ENCODE measurements at places on chromosomes 6 and 20.

DNA sequence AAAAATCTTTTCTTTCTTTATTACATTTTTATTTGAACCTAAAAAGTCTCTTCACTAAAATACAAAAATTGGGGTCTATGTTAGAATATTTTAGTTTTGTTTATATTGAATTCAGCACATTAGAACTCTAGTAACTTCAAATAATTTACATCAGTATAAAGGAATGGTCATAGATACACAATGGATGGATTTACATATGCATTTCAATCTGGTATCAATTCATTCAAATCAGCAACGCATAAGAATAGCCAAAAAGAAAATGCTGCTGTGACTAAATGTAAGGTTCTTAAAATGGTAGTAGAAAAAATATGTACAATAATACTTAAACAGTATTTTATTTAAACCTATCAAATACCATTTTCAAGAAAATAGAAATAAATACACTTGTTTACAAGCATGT, 47.6 kb upstream of the MANEA start:
- H3K27me3 ChIP-seq, result no peaks in the 10 kb centered on the region
- H3K36me3 ChIP-seq, result no peaks in the 10 kb centered on the region
- no peak overlapping the region for H3K4me3 ChIP-seq
- H3K27ac ChIP-seq, result no peak overlapping the region
- H3K4me1 ChIP-seq, result no peaks in the 10 kb centered on the region

GRCh38 chr6:158536891-158537798, 22.7 kb upstream of the TMEM181 start:
- H3K27ac ChIP-seq, result no peak overlapping the region
- H3K27me3 ChIP-seq, result peaks cover 7% of the 10 kb centered on the region
- H3K4me3 ChIP-seq, result no peak overlapping the region
- no peaks in the 10 kb centered on the region for H3K4me1 ChIP-seq
- no peak for DNase-seq

GRCh38 chr6:142303176-142303533, 1.3 kb downstream of the ADGRG6 start:
- no peak for DNase-seq
- no peaks in the 10 kb centered on the region for H3K27me3 ChIP-seq
- H3K27ac ChIP-seq, result no peak overlapping the region
- H3K36me3 ChIP-seq, result no peaks in the 10 kb centered on the region
- no peaks in the 10 kb centered on the region for H3K4me1 ChIP-seq
- H3K4me3 ChIP-seq, result no peak overlapping the region

DNA sequence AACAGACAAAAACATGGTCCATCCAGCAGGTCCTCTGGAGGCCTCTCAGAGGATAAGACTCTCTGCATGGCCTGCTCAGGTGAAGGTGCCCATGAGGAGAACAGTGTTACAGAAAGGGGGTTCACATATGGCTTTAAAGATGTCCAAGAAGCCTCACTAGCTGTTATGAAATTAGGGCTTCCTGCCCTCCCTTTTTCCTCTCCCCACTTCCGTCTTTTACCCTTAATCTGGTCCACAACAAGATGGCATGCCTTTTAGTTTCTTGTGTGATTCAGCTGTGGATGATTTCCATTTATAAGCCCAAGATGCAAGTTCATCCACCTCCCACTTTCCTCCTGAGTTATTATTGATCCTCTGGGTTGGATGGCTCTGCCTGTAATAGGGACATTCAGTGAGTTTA, 14.0 kb downstream of the GCNT2 start:
- no peak for DNase-seq
- no peak overlapping the region for H3K4me3 ChIP-seq
- no peak overlapping the region for H3K27ac ChIP-seq
- no peaks in the 10 kb centered on the region for H3K36me3 ChIP-seq
- H3K27me3 ChIP-seq, result no peaks in the 10 kb centered on the region

- H3K4me1 ChIP-seq, result peaks cover 19% of the 10 kb centered on the region
- no peak for DNase-seq
- no peak overlapping the region for H3K4me3 ChIP-seq
- no peaks in the 10 kb centered on the region for H3K27me3 ChIP-seq
Observed at GRCh38 chr6:119353696-119354095, 4.1 kb upstream of the MAN1A1 start.

- H3K4me1 ChIP-seq, result peaks cover 17% of the 10 kb centered on the region
- H3K36me3 ChIP-seq, result no peaks in the 10 kb centered on the region
- H3K27ac ChIP-seq, result no peak overlapping the region
- no peak for DNase-seq
- H3K27me3 ChIP-seq, result no peaks in the 10 kb centered on the region
- no peak overlapping the region for H3K4me3 ChIP-seq
Observed at GRCh38 chr6:42389736-42390135, 62.0 kb downstream of the TRERF1 start.

DNA sequence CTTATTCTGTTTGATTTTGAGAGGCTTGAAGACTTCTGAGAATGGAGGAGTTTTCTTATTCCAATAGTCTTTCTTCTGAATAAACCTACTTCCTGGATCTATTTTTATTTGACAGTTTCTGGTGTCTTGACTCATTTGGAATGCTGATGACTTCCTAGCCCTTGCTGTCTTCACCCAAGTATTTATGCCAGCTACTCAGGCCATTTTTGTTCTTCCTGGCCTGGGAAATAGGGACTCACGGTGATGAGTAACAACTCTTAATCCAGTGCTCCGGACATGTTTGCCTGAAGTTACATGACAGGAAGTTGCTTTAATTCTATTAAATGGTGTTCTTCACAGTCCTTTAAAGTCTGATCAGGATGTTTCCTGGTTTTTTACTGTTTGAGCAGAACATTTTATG, 272.1 kb upstream of the EYS start:
- no peaks in the 10 kb centered on the region for H3K27me3 ChIP-seq
- no peak for DNase-seq
- no peaks in the 10 kb centered on the region for H3K4me1 ChIP-seq
- no peaks in the 10 kb centered on the region for H3K36me3 ChIP-seq
- no peak overlapping the region for H3K4me3 ChIP-seq

GRCh38 chr6:137286368-137286767, 67.2 kb upstream of the IFNGR1 start:
- H3K4me3 ChIP-seq, result no peak overlapping the region
- no peaks in the 10 kb centered on the region for H3K27me3 ChIP-seq
- no peaks in the 10 kb centered on the region for H3K36me3 ChIP-seq
- H3K4me1 ChIP-seq, result peaks cover 18% of the 10 kb centered on the region

- H3K36me3 ChIP-seq, result no peaks in the 10 kb centered on the region
- no peaks in the 10 kb centered on the region for H3K4me1 ChIP-seq
- no peak overlapping the region for H3K4me3 ChIP-seq
- H3K27ac ChIP-seq, result no peak overlapping the region
- no peak for DNase-seq
- no peaks in the 10 kb centered on the region for H3K27me3 ChIP-seq
Observed at GRCh38 chr6:38088829-38089228, 269.3 kb downstream of the ZFAND3 start.

DNA sequence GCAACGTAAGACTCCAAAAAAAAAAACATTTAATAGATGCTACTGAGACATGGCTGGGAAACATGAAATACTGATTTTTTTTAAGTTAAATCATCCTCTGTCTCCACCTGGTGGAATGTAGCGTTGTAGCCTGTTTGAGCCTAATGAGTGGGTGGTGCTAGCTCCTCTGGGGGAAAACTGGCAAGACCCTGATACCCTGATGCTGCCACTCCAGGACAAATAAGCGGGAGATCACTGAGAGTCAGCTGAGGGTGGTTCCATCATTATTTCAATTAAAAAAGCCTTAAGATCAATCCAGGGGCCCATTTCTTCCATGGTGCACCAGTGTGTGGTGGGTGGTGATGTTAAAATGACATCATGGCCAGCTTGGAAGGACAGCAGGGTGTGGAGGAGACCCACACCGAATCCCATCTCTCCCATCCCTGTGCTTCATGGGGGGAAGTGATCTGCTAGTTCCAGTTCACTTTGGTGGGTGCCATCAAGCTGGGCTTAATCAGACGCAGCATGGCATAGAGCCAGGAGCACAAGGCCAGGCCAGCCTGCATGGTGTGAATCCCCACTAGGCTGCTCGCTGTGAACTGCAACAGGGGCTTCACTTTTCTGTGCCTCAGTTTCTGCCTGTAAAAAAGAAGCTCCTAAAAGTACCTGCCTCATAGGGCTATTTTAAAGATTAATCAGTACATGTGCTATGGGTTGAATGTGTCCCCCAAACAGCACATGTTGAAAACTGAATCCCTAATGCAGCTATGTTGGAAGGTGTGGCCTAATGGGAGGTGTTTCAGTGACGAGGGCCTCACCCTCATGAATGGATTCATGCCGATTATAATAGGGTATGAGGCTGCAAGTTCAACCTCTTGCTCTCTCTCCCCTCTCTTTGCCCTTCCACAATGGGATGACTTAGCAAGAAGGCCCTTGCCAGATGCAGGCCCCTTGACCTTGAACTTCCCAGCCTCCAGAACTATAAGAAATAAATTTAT, 13.0 kb upstream of the MRPS10 start:
- no peak overlapping the region for H3K4me3 ChIP-seq
- no peaks in the 10 kb centered on the region for H3K36me3 ChIP-seq
- no peaks in the 10 kb centered on the region for H3K4me1 ChIP-seq
- no peak overlapping the region for H3K27ac ChIP-seq
- H3K27me3 ChIP-seq, result no peaks in the 10 kb centered on the region

DNA sequence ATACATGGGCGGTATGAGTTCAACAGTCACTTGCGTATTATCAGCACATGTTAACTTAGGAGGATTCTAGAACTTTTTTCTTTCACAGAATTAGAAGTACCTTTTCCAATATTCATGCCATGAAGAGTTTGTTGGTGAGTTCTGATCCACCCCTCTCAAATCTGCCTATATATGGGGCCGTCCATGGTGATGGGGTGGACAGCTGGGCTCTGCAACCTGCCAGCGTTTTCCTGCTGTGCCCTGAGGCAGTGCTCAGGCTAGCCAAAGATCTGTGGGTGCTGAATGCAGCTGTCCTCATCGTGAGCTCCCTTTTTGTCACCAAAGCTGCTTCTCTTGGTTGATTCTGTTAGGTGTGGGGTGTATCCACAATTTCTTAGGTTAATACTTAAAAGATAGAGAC, 88.7 kb downstream of the THBS2 start:
- H3K27me3 ChIP-seq, result no peaks in the 10 kb centered on the region
- no peak overlapping the region for H3K27ac ChIP-seq
- H3K4me1 ChIP-seq, result no peaks in the 10 kb centered on the region

DNA sequence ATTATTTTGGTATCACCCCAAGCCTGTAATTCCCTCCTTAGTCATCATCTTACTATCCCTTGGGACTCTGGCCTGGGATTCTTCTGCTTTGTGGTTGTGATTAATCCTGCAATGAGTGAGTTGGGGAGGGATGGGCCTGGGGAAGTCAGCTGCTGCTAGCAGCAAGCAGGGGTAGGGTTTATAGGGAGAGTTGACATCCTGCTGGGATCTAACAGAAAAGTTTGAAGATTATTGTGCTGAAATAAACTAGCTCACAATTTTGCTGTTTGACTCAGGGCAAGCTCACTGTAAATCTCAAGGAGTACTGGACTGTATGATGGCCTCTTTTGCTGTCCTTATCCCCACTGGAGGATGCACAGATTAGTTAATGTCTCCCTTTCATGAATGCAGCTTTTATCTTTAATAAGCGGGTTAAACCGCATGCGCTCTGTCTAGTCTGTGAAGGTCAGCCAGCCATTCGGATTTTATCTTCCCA, 83.4 kb downstream of the JARID2 start:
- peaks cover 20% of the 10 kb centered on the region for H3K4me1 ChIP-seq
- H3K36me3 ChIP-seq, result no peaks in the 10 kb centered on the region
- H3K4me3 ChIP-seq, result no peak overlapping the region
- H3K27ac ChIP-seq, result no peak overlapping the region
- no peaks in the 10 kb centered on the region for H3K27me3 ChIP-seq

GRCh38 chr6:118502169-118502568, 45.9 kb upstream of the PLN start:
- H3K27me3 ChIP-seq, result no peaks in the 10 kb centered on the region
- DNase-seq, result no peak
- H3K27ac ChIP-seq, result no peak overlapping the region
- H3K4me3 ChIP-seq, result no peak overlapping the region
- no peaks in the 10 kb centered on the region for H3K36me3 ChIP-seq
- no peaks in the 10 kb centered on the region for H3K4me1 ChIP-seq

GRCh38 chr6:146651482-146651863, 52.7 kb downstream of the ADGB start:
- no peak overlapping the region for H3K4me3 ChIP-seq
- no peaks in the 10 kb centered on the region for H3K36me3 ChIP-seq
- H3K4me1 ChIP-seq, result no peaks in the 10 kb centered on the region
- H3K27me3 ChIP-seq, result no peaks in the 10 kb centered on the region
- H3K27ac ChIP-seq, result no peak overlapping the region

GRCh38 chr20:35451295-35451694, 4.1 kb upstream of the CEP250 start:
- no peak for DNase-seq
- H3K27me3 ChIP-seq, result no peaks in the 10 kb centered on the region
- no peak overlapping the region for H3K4me3 ChIP-seq
- H3K4me1 ChIP-seq, result no peaks in the 10 kb centered on the region
- no peak overlapping the region for H3K27ac ChIP-seq
- no peaks in the 10 kb centered on the region for H3K36me3 ChIP-seq

DNA sequence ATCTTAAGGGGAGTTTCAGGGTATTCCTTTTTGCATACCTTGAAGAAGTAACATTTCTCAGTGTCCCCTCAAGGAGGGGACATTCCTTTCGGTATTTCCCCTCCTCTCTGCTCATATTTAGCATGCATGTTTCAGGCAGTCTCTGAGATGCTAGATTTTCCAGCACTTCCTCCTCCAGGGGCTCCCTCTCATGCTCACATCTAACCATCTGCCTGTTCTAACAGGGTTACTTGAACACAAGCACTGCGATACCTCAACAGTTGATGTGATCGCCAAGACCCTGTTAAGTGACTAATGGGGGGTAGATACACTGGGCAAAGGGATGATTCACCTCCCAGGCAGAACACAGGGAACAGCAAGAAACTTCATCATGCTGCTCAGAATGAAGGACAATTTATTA, 12.9 kb upstream of the MCM3 start:
- no peak for DNase-seq
- no peaks in the 10 kb centered on the region for H3K36me3 ChIP-seq
- H3K4me1 ChIP-seq, result peaks cover 41% of the 10 kb centered on the region
- no peak overlapping the region for H3K4me3 ChIP-seq

- no peak overlapping the region for H3K4me3 ChIP-seq
- H3K36me3 ChIP-seq, result no peaks in the 10 kb centered on the region
- H3K27me3 ChIP-seq, result no peaks in the 10 kb centered on the region
- H3K4me1 ChIP-seq, result peaks cover 29% of the 10 kb centered on the region
Observed at GRCh38 chr20:44073011-44073674, 113.8 kb downstream of the JPH2 start.

Data from MM.1S (cell line).